NCI-H460 (cell line): ENCODE measurements at places on chromosomes 3 and 15. TPM values are rescaled to one million over a fixed set of nuclear protein-coding genes. Genes with fewer than 3 reads are reported as not detected.

Gene DPPA2
- total RNA-seq: not detected in 2 replicates

Gene TGM4
- not detected in 2 replicates for total RNA-seq

Gene DOCK3
- total RNA-seq: 1.9 and 2.2 TPM in 2 replicates

Gene CLDN18
- total RNA-seq: not detected in 2 replicates

Gene C2CD4B
- total RNA-seq: 0.32 and 0.40 TPM in 2 replicates

Gene ZBTB20
- 4.8 and 5.3 TPM in 2 replicates for total RNA-seq

Gene A4GNT
- total RNA-seq: not detected in 2 replicates

Gene RAD51
- 4.3 and 7.1 TPM in 2 replicates for total RNA-seq
